Type B pancreatic cell (in vitro differentiated cells): ENCODE measurements at places on chromosomes 5 and 9. TPM values are rescaled to one million over a fixed set of nuclear protein-coding genes. Genes with fewer than 3 reads are reported as not detected.

GRCh38 chr9:130343445-130343918 lies 77.9 kb downstream of the HMCN2 start:
- no peaks in the 10 kb centered on the region for H3K27me3 ChIP-seq
- no peaks in the 10 kb centered on the region for H3K36me3 ChIP-seq
- no peak overlapping the region for H3K27ac ChIP-seq
- H3K4me3 ChIP-seq: no peak overlapping the region
- DNase-seq: no peak

DNA sequence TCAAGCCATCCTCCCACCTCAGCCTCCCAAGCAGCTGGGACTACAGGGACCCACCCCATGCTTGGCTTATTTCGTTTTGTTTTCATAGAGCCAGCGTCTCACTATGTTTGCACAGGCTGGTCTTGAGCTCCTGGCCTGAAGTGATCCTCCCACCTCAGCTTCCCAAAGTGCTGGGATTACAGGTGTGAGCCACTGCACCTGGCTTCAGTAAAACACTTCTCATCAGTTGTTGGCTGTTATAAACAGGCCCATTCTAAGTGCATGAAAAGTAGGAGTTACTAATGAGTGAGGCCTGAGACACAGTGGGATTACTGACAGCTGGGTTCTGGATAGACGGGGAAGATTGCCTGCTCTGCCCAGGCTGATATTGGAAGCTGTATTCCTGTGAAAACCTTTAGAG lies 3.5 kb downstream of the CRB2 start:
- H3K36me3 ChIP-seq: no peaks in the 10 kb centered on the region
- H3K4me3 ChIP-seq: peak overlapping the region; percentile 76
- peak overlapping the region; percentile 72 for H3K27ac ChIP-seq
- H3K4me1 ChIP-seq: peaks cover 58% of the 10 kb centered on the region
- DNase-seq: no peak

ZMAT2 gene
- 57.4 and 59.0 TPM in 2 replicates for total RNA-seq

HMMR gene
- 11.3 and 25.9 TPM in 2 replicates for total RNA-seq

DNA sequence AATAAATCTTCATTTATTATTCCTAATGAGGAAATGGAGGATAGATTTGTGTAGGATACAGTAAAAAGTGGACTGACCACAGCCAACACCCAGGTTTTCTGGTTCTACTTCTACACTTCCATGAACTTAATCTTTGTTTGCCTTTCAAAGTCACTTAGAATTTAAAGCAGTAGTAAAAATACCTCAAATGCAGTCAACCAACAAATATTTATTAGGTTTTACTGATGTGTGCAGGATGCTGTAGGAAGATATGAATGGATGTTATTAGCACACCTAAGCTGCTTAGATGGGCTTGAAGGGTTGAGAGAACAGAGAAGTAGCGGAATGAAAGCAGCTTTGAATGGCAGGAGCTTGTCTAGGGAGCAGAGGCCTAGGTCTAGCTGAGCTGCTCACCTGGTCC lies 201.1 kb downstream of the PALM2AKAP2 start:
- H3K36me3 ChIP-seq: no peaks in the 10 kb centered on the region
- H3K27ac ChIP-seq: no peak overlapping the region
- H3K4me3 ChIP-seq: no peak overlapping the region
- H3K27me3 ChIP-seq: no peaks in the 10 kb centered on the region
- H3K4me1 ChIP-seq: peaks cover 3% of the 10 kb centered on the region

DNA sequence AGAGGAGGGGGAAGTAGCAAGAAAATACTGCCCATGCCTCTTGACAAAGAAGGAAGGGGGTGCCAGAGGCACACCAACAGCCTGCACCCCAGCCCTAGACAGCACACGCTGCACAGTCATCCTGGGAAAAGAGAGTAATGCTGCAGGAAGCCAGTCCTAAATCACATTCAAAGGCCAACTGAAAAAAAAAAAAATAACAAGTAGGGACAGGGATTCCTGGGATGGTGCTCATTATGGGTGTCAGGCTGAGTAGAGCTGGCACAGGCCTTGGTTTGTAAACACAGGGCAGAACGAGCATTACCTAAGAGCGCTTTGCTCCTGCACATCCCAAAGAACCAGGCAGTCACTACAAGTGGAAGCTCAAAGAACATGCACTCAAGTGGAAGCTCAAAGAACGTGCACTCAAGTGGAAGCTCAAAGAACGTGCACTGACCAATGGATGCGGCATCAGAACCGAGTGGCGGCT lies 7.8 kb downstream of the RAPGEF1 start:
- no peak overlapping the region for H3K4me3 ChIP-seq
- H3K27ac ChIP-seq: no peak overlapping the region
- no peak for DNase-seq
- no peaks in the 10 kb centered on the region for H3K27me3 ChIP-seq
- peaks cover 69% of the 10 kb centered on the region for H3K4me1 ChIP-seq

S1PR3 gene
- total RNA-seq: 9.3 and 37.9 TPM in 2 replicates

SYK gene
- total RNA-seq: 13.0 and 22.6 TPM in 2 replicates

- peaks cover 53% of the 10 kb centered on the region for H3K4me1 ChIP-seq
- no peak overlapping the region for H3K27ac ChIP-seq
- no peaks in the 10 kb centered on the region for H3K36me3 ChIP-seq
Observed at GRCh38 chr5:14239951-14240350, 96.8 kb downstream of the TRIO start.

MELK gene
- total RNA-seq: 19.8 and 35.8 TPM in 2 replicates

SLU7 gene
- 37.7 and 45.7 TPM in 2 replicates for total RNA-seq

FOXD4L5 gene
- total RNA-seq: 0.31 TPM in 1 of 2 replicates, not detected in the other

GRCh38 chr5:124402144-124402581 lies 344.3 kb downstream of the ZNF608 start:
- peaks cover 37% of the 10 kb centered on the region for H3K4me1 ChIP-seq
- peak overlapping the region; percentile 19 for H3K27ac ChIP-seq
- no peaks in the 10 kb centered on the region for H3K36me3 ChIP-seq
- H3K27me3 ChIP-seq: no peaks in the 10 kb centered on the region

KLHL3 gene
- 7.5 and 9.7 TPM in 2 replicates for total RNA-seq

- peaks cover 9% of the 10 kb centered on the region for H3K4me1 ChIP-seq
- peaks cover 25% of the 10 kb centered on the region for H3K27me3 ChIP-seq
- peak; percentile 99 for DNase-seq
- H3K36me3 ChIP-seq: peaks cover 5% of the 10 kb centered on the region
Observed at GRCh38 chr9:127224883-127225739, 39.5 kb upstream of the GARNL3 start.
